Activated naive CD4-positive, alpha-beta T cell (primary cell): ENCODE measurements at places on chromosomes 7 and 10.

DNA sequence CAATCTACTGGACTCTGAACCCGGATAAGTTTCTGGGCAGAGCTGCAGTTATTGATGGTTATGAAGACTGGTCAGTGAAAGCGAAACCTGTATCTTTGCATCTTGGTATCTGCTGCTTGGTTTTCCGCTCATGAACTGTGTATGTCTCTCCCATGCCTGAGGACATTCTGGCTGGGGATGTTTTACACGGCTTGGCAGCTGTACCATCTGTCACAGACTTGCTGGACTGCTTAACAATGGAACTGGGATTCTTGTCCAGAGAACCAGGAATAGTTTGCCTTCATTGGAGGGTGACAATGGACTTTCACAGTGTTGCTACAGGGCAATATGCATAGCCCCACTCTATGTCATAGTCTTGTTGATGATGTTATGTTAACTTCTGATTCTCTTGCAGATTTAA, 119.9 kb upstream of the TMEM106B start:
- no peak for DNase-seq

DNA sequence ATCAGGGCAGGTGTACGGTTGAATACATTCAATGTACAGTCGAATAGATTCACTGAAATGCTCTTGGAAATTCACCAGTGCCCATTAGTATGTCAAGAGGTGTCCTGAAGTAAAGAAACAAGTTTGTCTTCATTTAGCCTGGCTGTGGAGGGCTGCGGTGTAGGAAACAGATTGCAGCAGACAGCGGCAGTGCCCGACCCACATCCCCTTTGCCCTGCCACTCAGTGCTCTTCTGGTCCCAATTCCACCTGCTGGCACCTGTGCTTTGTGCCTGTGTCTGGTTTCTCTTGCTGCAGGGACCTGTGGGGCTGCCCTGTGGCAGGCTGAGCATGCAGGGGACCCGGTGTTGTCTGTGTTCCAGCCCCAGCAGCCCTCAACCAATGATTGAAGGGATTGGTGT, 183.7 kb downstream of the RPS24 start:
- DNase-seq = no peak

DNA sequence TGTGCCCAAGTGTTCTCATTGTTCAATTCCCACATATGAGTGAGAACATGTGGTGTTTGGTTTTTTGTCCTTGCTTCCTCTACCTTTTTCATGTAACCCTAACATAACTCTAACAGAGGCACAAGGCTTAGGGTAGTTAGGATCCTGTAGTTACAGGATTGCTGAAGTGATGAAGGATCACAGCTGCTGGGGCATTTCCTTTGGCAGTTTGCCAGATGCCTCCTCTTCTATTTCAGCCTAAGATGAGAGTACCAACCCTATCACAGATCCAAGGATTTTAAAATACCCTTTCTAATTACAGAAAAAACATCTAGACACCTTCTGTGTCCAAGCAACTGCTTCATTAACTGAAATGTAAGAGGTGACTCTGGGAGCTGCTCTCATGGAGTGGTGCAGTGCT, 141.7 kb upstream of the COL1A2 start:
- DNase-seq = no peak

GRCh38 chr10:128884496-128885072, 582.5 kb upstream of the MGMT start:
- no peak for DNase-seq

DNA sequence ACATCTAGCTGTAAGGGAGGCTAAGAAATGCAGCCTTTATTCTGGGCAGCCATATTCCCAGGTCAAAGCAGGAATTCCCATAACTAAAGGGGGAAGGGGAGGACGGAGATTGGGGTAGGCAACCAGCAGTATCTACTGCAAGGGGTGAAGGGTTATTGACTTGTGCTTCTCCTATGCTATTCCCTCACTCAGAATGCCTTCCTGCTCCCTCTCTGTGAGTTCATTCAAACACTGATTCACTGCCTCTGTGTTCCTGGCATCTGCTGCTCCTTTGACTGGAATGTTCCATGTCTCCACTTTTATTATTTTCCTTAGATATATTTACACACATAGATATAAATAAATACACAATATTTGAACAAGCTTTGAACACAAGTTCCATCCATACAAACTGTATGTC, 11.1 kb downstream of the HTR7 start:
- DNase-seq = no peak

DNA sequence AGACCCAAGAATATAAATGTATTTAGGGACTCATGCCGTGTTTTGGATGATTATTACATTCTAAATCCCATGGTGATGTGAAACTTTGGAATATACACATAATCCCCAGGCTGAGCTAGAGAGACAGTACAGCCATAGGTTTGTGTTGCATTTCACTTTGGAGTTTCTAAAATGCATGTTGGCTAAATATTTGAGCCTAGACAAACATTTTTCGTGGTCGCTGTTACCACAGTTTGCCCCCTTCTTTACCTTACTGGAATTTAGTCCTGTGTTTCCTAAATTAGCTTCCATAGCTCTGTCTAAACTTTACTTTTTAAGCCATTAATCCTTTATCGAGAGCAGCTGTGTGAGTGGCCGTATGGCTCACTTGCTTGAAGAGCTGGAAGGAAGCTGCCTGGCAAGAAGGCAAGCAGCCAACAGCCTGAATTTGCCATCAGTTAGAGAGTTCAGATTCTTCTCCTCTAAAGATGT, 192.0 kb downstream of the BICC1 start:
- DNase-seq = no peak
